ENCODE measurements at places on chromosomes 2 and 18.

- DNase-seq: no peak
Measured at GRCh38 chr2:226478109-226478809, 321.4 kb downstream of the IRS1 start.

DNA sequence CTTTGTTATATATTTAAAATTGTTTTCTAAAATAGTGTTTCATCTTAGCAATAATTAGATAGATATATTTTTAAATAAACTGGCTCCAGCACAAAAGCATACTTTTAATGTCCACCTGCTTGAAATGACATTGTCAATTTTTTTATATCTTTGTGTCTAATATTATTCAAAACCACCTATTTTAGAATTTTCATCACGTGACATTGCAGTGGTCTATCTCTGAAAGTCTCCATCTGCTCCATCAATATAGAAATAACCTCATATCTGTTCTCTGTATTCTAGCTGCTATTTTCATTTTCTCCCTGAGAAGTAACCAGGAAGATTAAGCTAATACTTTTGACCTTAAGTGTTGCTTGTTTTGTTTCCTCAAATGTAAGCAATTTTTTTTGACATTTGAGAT, 248.0 kb upstream of the CNTNAP5 start:
- DNase-seq: no peak

- DNase-seq: no peak
Measured at GRCh38 chr2:124034265-124034664, 9.2 kb downstream of the CNTNAP5 start.

GRCh38 chr18:79211844-79212243, 142.7 kb downstream of the ATP9B start:
- no peak for DNase-seq

GRCh38 chr2:53877556-53877955, 17.8 kb upstream of the GPR75 start:
- DNase-seq: no peak

DNA sequence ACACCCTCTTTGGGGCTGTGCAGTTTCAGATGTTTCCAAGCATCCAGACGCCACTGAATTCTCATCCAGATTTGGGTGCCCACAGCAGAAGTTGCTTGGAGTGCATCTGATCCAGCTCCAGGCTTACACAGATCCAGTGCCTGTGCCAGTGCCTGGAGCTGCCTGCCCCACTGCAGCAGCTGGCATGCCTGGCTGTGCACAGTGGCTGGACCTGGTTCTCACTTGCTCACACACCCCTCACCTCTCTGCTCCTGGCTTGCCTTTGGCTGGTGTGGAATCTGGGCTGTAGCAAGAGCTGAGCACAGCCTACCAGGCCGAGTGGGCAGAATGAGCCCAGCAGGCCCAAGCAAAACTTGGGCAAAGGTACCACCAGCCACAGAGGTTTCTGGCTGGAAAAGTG, 137.9 kb downstream of the SPAG16 start:
- no peak for DNase-seq

GRCh38 chr18:55337908-55338521, 250.0 kb downstream of the TCF4 start:
- no peak for DNase-seq

DNA sequence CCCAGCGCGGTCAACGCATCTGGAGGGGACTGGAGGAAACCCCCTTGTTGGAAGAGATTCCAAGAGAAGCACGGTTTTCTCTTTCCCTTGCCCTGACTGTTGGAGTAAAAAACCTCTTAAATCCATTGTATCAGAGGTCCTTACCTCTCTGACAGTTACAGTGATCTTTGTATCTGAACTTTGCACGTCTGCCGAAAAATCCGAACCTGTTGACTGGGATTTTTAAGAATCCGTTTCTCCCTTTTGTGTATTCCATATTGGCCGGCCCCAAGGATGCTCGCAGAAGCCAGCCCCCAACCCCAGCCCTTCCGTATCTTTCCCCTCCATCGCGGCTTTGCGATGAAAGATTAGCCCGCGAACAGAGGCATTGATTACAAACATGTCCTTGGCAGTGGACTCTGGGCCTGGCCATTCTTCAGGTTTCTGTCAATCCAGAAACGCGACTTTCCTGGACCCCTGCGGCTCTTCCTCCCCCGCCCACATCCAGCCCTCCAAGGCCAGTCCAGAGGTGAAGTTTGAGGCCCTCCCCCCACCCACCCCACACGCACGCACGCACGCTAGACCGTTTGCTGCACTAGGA, 4.6 kb upstream of the DLX1 start:
- no peak for DNase-seq

- no peak for DNase-seq
Measured at GRCh38 chr2:158998551-158999248, 30.3 kb downstream of the TANC1 start.

GRCh38 chr2:241584436-241584835, 25.9 kb downstream of the BOK start:
- DNase-seq: no peak

GRCh38 chr2:209908511-209908910, 93.9 kb upstream of the RPE start:
- no peak for DNase-seq

GRCh38 chr2:146024212-146024743, 1504.4 kb upstream of the ZEB2 start:
- no peak for DNase-seq

- no peak for DNase-seq
Measured at GRCh38 chr2:43482961-43483360, 112.9 kb downstream of the THADA start.

DNA sequence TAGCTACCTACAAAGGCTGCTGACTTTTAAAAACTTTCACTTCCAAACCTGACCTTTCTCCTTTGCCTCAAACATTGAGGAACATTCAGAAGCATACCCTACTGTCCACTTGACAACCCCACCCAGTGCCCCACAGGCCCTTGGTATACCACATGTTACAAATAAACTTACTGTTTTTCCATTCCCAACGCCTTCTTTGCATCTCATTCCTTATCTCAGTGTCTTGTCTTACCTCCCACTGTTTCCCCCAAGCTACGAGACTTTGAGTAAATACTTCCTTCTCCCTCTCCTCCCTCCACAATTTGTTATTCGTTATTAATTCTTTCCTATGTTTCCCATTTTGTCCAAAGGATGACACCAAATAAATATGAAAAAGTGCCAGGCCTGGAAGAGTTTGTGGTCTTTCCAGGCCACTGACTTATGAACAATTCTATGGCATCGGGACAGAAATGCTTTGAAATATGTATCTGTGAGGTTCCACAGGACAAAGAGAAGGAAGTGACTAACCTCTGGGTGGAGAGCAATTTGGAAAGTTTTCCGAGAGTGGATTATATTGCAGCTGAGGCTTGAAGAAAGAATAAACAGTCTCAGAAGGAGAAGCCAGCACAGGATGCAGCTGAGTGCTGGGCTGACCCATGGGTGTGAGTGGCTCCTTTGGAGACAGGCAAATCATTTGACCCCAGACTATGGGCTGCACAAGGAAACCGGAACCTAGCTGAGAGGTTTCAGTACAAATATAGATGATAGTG, 409.0 kb downstream of the LPIN1 start:
- DNase-seq: no peak

GRCh38 chr18:68263481-68263880, 451.4 kb downstream of the TMX3 start:
- no peak for DNase-seq

GRCh38 chr18:4276953-4277585, 178.0 kb downstream of the DLGAP1 start:
- DNase-seq: no peak

DNA sequence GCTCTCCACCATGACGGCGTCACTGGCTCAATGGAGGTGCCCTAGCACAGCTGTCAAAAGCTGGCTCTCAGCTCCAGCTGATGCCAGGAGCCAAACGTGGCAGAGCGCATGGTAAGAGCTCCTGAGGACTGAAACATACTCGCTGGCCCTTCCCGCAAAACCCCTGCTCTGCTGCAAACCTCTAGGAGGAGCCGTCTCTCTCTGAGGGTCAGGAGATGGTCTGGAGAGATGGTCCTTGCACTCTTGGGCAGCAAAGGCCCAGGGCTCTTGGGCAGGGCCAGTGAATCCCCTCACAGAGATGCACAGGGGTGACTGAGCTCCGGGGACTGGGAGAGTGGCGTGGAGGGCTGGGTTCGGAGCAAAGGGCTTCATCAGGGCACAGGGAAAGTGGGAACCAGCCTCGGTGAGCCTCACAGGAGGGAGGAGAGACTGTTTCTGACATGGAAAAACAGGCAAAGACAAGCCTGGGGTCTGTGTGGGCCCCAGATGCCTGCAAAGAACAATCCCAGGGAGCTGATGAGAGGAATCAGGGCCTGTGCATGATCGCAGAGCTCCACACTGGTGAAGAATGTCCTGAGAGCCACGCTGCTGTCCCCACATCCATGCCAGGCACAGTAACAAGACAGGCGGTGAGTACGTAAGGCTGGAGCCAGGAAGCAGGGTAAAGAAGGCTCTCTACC, 17.2 kb downstream of the SNORC start:
- no peak for DNase-seq

DNA sequence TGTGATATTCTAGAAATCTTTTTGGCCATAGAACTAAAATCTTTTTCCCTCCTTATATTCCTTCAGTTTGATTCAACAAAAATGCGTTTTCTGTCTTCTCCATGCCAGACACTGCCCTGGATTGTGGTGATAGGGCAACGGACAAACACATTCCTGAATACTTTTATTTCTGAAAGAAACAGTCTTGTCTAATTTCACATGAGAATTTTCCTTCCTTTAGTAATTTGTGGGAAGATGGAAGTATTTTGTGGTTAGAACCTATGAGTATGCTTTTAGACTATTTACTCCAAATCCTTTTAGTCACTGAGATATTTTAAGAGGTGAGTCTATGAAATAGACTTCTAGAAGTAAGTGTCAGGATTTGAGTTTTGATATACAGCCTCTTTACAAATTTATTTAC, 49.6 kb downstream of the COL5A2 start:
- DNase-seq: no peak

DNA sequence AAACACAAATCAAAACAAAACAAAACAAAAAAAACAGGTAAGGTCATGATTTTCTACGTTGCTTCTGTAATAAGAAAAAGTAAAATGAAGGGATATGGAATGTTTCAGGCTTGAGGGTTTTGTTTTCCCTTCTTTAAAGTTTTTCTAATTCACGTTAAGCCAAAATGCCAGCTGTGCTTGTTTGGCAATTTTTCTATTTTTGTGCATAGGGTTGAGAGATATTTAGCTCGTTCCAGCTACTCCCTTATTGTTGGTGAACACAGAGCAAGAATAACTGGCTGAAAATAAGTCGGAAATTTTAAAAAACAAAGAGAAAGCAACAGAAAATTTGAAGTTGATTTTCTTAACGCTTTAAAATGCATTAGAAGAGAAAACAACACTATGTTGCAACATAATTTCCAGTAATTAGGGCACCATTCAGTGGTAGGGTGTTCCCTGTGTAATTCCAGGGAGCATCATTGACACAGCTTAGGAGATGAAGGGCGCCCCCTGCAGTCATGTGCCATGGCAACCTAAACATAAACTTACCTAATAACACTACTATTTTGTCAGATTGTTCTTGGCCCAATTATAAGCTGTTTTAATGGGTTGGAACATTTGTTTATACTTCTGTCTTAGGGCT, 99.5 kb downstream of the DTNA start:
- no peak for DNase-seq

DNA sequence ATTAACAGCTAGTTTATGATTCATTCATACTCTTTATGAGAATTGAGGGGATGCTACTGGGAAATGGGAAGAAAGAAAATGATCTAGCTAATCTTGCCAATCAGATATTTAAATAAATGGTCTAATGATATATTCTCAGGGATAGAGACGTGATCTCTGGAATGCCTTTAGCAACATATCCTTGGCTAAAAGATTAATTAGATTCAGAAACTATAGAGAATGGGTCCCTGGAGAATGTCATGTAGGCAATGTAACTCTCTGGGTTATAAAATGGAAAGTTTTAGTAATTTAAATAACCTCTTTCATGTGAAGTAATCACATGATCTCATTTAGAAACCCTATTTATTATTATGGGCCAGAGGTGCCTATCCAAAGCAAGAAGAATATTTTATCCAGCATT, 771.0 kb upstream of the CDH2 start:
- no peak for DNase-seq

DNA sequence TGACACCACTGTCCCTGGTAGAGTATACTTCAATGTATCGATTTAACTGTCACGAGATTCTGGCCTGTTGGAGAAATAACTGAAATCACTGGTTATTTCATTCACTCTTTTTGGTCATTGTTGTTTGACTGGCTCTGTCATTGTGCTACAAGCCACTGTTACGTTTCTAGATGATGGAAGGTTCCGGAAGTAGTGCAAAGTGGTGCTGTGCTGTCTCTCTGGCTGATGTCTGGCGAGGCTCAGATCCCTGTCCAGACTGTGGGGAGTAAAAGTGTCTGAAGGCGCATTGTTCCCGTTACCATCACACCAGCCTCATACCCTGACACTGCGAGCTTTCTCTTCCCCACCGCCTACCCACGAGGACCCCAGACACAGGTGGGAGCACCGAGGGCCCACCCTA, 11.7 kb downstream of the CNDP1 start:
- no peak for DNase-seq

DNA sequence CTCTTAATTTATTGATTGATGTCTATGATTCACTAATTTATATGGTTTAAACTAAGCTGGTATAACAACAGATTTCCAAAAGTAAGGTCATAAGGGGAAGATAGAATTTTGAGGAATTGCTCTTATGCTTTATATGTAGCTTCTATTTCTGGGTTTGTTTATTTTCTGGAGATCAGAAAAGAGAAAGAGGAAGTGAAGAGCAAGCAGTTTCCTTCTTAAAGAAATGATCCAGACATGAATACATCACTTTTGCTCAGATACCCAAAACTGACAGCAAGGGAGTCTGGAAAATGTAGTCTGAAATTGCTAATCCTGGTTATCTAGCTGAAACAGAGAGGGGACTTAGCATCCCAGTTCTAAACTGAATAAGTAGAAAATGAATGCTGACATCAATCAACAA, 912.5 kb upstream of the CRIM1 start:
- no peak for DNase-seq

DNA sequence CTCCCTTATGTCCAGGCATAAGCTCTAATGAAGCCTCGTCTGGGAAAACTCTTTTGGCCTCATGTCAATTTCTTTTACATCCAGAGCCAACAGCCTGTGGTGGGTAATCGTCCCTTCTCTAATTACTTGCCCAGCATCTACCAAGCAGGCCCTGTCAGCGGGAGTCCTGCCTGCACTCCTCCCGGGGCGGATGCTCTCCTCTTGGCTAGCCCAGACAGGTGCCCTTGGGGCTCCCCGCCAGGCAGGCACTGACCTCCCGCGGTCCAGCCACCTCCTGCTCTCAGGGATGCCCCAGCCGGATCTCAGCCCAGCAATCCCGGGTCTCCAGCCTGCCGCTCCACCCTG, 74.2 kb downstream of the NCAPH start:
- no peak for DNase-seq

- DNase-seq: no peak
Measured at GRCh38 chr2:7161501-7161900, 244.3 kb downstream of the RNF144A start.
